Activated CD4-positive, alpha-beta T cell treated with anti-CD3 and anti-CD28 coated beads for 36 hours (primary cell): ENCODE measurements at places on chromosomes 11 and 22.

DNA sequence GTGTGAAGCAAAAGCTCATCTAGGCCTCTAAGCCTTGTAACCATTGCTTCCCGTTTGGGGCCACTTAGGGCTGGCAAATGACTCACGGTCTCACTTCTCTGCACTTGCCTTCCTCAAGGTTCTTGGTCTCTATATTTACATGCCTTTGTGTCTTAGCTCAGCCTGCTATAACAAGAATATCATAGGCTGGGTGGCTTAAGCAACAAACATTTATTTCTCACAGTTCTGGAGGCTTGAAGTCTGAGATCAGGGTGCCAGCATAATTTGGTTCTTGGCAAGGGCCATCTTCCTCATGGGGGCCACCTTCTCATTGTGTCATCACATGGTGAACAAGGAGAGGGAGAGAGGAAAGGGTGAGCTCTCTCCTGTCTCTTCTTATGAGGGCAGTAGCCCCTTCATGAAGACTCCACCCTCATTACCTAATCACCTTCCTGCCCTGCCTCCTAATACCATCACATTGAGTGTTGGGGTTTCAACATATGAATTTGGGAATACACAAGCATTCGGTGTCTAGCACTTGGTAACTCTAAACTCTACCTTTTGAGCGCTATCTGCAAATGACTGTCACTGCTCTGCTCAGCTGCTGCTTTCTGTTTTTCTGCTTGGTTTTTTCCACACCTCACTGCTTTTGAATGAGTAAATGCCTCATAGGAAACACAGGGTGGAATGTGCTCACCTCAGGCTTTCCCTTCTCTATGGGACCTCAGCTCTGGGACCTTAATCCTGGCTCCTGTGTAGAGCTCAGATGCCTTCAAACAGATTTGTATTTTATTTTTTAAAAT is 16.2 kb upstream of the ME3 start:
- peak; percentile 69 for DNase-seq

- no peak for DNase-seq
Observed at GRCh38 chr22:32572741-32573500, 98.3 kb downstream of the FBXO7 start.

- DNase-seq = peak; percentile 74
Observed at GRCh38 chr11:15101072-15101709, 13.5 kb upstream of the INSC start.

GRCh38 chr11:14330881-14331280 is 28.1 kb downstream of the RRAS2 start:
- no peak for DNase-seq

DNA sequence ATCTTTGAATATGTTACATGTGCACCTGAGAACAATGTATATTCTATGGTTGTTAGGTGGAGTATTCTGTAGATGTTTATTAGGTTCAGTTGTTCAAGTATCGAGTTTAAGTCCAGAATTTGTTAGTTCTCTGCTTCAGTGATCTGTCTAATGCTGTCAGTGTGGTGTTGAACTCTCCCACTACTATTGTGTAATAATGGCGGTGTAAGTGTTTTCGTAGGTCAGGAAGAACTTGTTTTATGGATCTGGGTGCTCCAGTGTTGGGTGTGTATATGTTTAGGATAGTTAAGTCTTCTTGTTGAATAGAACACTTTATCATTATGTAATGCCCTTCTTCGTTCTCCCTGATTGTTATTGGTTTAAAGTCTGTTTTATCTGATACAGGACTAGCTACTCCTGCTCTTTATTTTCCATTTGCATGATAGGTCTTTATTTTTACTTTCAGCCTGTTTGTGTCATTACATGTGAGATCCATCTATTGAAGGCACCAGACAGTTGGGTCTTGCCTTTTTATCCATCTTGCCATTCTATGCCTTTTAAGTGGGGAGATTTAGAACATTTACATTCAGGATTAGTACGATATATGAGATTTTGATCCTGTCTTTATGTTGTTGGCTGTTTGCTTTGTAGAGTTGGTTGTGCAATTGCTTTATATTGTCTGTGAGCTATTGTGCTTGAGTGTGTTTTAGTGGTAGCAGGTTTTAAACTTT is 121.6 kb downstream of the DDX10 start:
- no peak for DNase-seq

DNA sequence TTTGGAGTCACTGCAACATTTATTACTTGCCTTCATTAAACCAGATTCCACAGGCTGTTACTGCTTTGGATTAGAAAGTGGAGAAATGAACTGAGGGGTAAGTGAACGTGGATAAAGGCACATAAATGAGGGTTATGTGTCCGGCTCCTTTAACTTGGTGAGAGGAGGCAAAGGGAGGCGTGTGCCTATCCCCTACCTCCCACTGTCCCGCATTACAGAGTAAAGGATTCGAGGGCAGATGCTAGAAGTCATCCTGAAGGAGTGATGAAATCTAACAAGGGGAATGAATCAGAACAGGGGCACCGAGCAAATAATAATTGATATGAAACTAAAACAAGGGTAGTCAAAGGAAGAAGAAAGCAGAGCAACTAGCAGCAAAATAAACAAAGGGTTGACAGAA is 147.2 kb downstream of the GRIA4 start:
- no peak for DNase-seq

- no peak for DNase-seq
Observed at GRCh38 chr11:116342148-116342547, 430.6 kb downstream of the BUD13 start.

DNA sequence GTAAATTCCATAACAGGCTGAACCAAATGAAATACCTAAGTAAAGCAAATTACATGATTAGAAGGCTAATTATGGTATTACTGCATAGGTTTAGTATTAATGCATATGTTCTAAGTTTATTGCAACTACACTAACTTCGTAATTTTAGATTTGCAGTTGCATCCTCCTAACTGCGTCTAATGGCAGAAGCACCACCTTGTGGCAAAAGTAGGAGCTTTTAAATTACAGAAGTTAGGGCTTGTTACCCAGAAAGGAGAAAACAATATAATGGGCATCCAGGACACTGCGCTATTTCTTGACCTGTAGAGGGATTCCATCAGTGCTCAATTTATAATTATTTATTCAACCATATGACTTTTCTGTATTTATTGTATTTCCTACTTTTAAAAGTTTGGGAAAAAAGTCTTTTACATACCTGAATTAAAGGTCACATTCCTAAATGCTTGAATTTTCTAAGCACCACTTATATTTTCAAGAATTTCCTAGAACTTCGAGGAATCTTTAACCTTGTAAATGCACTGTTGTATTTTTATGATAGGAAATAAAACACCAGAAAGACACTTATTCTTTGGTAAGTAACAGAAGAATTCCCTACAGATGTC is 16.3 kb upstream of the GPR83 start:
- DNase-seq = no peak

GRCh38 chr11:43943931-43944751 is 1.7 kb downstream of the C11orf96 start:
- no peak for DNase-seq

GRCh38 chr11:67056267-67057204 is at the start of gene RHOD:
TSS of gene RHOD (plus strand) at chr11:67056847. CDS start at chr11:67056903, 56 bp downstream.
- DNase-seq = peak; percentile 64

DNA sequence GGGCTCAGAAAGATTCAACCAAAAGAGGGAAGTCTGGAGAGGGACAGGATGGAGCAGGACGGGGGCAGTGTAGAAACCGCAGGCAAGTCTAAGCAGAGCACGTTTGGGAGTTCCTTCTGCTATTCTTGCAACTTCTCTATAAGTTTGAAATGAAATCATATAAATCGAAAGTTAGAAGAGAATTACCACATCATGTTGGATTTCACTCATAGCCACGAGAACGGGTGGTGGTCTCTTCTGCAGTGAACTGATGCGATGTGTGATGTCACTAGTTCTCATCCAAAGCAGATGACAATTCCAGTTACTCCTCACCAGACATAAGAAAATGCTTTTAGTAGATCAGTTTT is 36.0 kb downstream of the KCNQ1 start:
- peak; percentile 47 for DNase-seq

DNA sequence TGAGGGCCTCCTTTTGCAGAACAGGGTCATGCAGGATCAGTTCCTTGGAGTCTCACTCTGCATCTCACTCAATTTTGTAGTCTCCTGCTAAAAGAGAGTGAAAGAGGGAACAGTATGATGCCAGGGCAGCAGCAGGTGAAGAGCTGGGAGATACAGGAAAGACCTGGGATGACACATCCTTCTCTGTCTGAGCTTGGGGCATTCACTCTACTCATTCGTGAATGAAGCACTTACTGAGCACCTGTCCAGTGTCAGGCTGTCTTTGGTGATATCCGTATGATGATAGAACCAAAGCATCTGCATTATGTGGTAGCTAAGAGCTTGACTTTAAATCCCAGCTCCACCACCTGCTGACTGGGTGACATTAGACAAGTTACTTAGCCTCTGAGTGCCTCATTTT is 14.4 kb downstream of the SREBF2 start:
- DNase-seq = no peak

GRCh38 chr11:132125988-132126871 is 755.8 kb downstream of the NTM start:
- peak; percentile 22 for DNase-seq

DNA sequence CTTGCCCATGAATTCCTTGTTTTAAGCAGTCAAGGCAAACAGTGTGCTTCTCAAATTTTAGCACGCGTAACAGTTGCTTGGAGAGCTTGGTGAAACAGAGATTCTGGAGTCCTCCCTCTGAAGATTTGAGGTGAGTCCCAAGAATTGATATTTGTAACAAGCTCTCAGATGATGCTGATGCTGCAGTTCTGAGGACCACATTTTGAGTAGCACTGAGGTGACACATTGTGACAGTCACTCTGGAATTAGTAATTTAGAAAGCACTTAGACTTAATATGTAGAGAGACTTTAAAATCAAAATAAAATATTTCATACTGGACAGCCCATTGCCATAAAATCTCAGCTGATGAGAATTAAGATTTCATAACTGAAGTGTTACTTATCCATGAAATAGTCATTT is 38.5 kb downstream of the DNAJC24 start:
- peak; percentile 17 for DNase-seq

- no peak for DNase-seq
Observed at GRCh38 chr11:15602785-15603567, 488.3 kb downstream of the INSC start.

DNA sequence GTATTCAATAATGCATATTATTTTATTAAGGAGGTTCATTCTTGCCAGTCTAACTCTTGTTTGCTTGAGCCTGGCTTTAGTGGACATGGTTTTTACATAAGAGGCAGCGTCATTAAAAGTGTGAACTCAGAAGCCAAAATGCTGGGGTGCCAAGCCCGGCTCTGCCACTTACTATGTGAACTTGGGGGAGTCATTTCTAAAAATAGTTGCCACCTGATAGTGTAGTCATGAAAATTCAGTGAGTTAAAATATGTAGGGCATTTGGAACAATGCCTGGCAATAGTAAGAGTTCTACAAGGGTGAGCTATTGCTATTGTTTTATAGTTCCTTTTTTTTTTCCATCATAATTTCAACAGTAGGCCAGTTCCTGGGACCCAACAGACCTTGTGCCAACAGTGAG is 49.9 kb downstream of the TENM4 start:
- DNase-seq = no peak

DNA sequence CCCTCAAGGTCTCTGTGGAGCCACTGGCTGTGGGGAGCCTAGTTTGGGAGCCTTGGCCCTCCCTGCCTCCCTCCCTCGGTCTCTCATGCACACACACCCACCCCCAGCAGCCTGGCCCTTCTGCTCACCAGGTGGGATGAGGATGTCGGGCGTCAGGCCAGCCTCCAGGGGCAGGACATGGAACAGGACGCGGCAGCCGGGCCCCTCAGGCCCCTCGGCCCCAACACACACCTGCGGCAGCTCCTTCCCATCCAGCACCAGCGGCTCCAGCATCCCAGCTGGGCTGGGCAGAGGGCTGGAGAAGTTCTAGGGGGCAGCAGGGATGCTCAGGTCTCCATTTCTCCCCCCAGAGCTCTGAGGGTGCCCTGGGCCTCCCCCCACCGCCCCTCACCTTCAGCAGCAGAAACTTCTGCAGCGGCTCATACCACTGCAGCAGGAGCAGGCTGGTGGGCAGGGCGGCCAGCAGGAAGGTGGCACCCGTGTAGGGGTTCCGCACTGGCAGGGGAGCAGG is 11.2 kb downstream of the MAP4K2 start:
- DNase-seq = no peak

DNA sequence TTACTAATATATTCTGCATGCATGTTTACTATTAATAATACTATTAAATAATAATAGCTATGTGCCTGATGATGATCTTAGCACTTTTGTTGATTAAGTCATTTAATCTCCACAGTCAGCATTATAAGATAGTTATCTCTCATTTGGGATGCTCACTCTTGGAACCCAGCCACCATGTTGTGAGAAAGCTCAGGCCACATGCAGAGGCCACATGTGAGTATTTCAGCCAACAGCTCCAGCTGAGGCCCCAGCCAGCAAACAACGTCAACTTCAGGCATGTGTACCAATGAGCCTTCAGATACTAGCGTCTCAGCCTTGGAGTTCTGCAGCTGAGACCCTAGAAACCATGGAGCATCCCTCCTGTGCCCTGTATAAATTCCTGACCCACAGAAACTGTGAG is 798.1 kb upstream of the LRRC4C start:
- DNase-seq = no peak

- no peak for DNase-seq
Observed at GRCh38 chr22:46652847-46653331, 32.7 kb downstream of the GRAMD4 start.

DNA sequence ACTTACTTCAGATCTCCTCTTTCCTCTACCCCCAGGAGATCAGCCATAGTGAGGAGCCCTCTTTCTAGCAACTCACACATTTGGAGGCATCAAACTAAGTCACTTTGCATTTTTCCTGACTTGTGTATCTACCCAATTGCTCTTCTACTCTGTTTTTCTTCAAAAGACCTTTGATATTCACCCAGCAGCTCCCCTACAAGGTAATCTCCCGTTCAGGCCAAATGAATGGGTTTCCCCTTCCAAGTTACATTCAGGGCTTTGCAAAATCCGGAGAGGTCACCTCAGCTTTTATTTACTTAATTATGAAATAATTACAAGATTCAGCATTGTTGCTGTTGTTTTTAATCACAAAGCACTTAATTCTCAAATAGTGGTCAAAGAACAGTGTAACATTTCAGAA is 6.1 kb downstream of the LARGE1 start:
- no peak for DNase-seq

- no peak for DNase-seq
Observed at GRCh38 chr11:70220920-70221319, 17.8 kb downstream of the FADD start.

GRCh38 chr11:100835854-100836253 is 148.8 kb downstream of the ARHGAP42 start:
- no peak for DNase-seq

DNA sequence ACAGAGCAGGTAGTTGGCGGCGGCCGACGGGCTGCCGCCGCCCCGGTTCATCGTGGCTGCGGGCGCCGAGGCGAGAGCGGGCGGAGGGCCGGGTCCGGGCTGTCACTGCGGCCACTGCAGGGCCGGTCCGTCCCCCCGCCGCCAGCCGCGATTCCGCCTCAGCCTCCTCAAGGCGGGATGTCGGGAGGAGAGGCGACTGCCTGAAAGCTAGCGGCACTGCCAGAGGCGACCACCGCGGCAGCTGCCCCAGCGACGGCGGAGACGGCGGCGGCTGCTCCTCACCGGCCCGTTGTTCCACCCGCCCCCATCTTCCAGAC is 234 bp downstream of the SESN3 start:
- DNase-seq = no peak
